ENCODE measurements at places on chromosomes 11 and 22. TPM values are rescaled to one million over a fixed set of nuclear protein-coding genes. Genes with fewer than 3 reads are reported as not detected.

- DNase-seq, result no peak
Measured at GRCh38 chr11:86931548-86932258, 23.5 kb downstream of the FZD4 start.

DNA sequence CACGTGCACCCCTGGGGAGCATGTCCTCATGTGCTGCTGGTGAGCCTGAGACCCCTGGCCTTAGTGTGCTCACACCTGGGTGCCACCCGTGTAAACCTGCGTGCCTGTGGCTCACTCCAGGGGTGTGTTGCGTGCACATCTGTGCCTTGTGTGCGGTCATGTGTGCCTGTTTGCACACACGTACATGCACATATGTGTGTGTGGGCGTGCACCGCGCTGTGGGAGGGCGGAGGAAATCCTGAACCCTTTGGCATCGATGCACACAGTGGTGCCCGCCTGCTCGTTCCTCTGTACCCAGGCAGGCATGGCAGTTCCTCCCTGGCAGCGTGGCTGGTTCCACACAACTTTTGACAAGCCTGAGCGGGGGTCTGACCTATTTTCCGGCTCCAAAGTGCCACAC lies 1181.9 kb downstream of the BRD1 start:
- no peak for DNase-seq

DNA sequence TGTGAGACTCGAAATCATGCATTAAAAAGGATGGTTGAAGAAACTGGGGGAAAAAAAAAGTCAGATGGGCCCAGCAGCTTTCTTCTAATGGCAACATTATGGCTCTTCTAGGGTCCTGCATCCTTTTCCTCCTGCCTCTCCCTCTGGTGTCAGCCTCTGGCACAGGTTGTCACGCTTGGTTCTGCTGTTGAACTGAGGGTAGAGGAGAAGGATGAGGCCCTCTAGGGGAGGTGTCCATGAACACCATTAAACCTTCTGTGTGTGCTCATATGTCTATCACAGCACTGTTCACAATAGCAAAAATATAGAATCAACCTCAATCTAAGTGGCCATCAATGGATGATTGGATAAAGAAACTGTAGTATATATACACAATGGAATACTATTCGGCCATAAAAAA lies 36.0 kb downstream of the BUD13 start:
- DNase-seq, result no peak

DNA sequence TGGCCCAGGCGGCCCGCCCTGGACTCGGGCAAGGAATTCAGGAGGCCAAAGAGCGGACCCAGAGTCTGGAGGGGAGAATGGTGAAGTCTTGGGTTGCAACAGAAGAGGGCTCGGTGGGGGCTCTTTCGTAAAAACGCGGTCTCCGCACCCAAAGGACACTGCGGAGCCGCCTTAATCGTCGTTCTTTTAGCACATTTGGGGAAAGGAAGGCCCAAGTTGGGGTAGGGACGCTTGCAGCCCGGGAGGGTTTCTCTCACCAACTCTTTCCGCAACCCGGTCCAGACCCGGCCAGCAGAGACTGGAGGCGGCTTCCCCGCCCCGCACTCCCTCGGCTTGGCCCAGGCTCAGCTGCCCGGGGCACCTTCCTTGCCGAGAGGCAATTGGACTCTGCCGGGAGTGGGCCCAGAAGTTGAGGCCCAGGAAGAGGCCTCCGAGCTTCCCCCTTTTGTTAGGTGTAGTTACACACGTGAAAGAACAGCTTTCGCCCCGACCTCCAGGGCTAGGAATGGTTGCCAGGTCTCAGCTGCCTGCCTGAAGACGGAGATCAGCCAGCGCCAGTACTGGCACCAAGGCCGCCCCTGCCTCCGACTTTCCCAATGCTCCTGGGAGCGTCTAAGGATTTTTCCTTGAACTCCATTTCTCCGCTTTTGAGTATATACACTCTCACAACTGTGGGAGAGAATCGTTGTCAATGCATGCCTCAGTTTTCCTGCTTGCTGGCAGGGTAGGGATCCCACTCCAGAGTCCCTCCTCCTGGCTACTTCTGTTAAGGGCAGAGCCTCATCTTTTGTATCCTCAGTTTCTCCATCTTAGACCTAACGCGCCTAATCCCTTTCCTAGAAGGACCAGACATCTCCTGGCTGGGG lies 3.7 kb downstream of the ALX4 start:
- no peak for DNase-seq

DNA sequence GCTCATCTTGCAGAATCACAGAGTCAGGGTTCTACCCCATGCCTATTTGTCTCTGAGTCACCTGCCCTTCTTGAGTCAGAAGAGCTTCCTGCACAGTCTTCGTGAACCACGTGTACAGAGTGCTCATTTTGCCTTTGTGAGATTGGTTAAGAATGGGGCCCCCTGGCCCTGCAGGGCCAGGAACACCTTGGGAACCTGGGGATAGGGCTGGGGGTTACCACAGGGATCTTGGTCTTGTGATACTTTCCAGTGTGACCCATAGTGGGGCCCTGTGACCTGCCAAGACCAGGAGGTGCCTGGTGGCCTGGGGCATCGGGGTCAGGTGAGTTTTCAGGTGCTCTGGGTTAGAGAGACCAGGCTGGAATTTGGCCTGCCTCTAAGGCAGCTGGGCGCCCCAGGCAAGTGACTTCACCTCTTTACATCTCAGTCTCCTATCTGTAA lies 9.4 kb downstream of the TMPRSS13 start:
- DNase-seq, result no peak

DNA sequence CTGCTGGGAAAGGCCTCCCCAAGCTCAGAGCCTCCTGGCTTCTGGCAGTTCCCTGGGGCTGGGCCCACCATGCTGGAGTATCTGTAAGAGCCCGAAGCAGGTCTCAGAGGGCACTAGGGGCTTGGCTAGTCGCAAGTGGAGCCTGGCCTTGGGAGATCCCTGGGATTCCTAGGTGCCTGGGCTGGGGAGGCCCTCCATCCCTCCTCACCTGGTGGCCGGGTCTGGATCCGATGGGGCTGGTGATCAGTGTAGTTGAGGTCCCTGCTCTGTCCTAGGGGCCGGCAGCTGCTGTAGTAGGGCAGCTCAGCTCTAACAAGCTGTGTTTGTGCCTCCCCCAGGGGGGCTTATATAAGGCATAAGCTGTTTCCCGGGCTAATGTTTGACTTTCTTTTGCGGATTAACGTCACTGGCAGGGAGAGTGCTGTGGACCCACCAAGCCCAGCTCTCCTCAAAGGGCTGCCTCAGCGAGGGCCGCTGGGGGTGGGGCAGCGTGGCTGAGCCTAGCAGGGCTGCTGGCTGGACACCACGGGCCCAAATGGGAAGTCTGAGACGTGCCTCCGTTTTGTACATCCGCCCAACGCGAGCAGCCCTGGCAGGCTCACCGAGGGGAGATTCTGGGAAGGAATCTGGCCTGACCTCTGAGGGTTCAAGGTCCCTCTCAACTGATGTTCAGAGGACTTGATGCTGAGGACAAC lies at the start of gene SLC22A8:
Gene SLC22A8, minus strand, starts transcription at position 321 of the 695 bp plus-strand sequence. CDS start 883 bp downstream, outside the sequence.
- no peak for DNase-seq

GRCh38 chr11:70573701-70574151 lies 175.4 kb downstream of the CTTN start:
- no peak for DNase-seq

- no peak for DNase-seq
Measured at GRCh38 chr22:19983741-19984140, 32.9 kb downstream of the ARVCF start.

DNA sequence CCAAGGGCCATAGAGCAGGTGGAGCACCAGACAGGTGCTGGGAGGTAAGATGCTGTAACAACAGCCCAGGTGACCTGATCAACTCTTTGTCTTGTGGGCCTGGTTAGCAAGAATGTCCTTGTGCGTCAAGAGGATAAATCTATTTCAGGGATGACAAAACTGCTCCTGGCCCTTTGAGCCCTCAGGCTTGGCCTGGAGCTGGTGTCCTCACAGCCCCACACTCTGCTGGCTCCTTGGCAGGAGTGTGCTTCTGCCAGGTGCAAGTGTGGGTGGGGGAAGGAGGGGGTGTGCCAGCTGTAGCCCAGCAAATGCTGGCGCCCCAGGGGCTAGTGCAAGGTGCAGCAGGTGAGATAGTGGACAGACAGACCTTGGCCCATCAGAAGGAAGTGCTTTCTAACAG lies 19.5 kb downstream of the AMPD3 start:
- DNase-seq, result no peak

- DNase-seq, result no peak
Measured at GRCh38 chr11:128963744-128964325, 21.2 kb upstream of the TP53AIP1 start.

The EXPH5 gene
- 17.6 TPM for total RNA-seq

The RASSF7 gene
- total RNA-seq, result 7.7 TPM

The PGM2L1 gene
- total RNA-seq, result 6.1 TPM

The TAGLN gene
- total RNA-seq, result 84.3 TPM

The OR51G1 gene
- total RNA-seq, result not detected

Data from skin of body (tissue), 3 donors.